ENCODE measurements at places on chromosomes 16 and 17.
A peak's percentile ranks its signal among the peaks of the same experiment; 100 is the strongest.

- DNase-seq: no peak
Observed at GRCh38 chr17:81287741-81288430, 7.2 kb downstream of the SLC38A10 start.

DNA sequence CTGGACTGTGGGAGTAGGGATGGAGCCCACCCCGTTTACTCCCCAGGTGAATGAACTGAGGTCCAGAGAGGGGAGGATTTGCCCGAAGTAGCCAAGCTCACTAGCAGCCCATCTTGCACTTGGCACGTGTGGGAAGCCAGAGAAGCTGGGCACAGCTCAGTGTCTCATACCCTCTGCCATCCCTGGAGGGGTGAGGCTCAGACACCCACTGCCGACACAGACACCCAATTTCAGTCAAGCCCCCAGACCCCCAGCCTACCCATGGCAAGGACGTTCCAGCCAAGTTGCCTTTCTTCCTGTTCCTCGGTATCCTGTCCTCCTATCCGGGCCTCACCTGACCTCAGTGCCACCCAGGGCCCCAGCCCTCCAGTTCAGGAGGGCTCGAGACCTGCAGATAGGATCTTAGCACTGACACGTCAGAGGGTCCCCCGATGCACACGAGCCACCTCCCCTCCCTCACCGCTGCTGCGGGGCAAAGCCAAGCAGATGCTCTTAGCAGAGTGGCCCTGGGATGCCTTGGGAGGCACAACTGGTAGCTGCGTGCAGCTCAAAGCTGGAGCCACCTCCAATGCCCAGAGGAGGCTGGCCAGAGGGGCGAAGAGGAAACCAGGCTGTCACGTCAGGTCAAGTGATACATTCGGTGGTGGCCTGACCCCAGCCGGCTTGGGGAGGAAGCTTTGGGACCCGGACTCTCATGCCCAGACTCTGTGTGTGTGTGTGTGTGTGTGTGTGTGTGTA, 90.4 kb upstream of the TNRC6C start:
- no peak for DNase-seq

GRCh38 chr17:1629504-1630310, 1.1 kb upstream of the SLC43A2 start:
- peak; percentile 59 for DNase-seq

- no peak for DNase-seq
Observed at GRCh38 chr16:23504453-23505179, 5.7 kb downstream of the GGA2 start.

DNA sequence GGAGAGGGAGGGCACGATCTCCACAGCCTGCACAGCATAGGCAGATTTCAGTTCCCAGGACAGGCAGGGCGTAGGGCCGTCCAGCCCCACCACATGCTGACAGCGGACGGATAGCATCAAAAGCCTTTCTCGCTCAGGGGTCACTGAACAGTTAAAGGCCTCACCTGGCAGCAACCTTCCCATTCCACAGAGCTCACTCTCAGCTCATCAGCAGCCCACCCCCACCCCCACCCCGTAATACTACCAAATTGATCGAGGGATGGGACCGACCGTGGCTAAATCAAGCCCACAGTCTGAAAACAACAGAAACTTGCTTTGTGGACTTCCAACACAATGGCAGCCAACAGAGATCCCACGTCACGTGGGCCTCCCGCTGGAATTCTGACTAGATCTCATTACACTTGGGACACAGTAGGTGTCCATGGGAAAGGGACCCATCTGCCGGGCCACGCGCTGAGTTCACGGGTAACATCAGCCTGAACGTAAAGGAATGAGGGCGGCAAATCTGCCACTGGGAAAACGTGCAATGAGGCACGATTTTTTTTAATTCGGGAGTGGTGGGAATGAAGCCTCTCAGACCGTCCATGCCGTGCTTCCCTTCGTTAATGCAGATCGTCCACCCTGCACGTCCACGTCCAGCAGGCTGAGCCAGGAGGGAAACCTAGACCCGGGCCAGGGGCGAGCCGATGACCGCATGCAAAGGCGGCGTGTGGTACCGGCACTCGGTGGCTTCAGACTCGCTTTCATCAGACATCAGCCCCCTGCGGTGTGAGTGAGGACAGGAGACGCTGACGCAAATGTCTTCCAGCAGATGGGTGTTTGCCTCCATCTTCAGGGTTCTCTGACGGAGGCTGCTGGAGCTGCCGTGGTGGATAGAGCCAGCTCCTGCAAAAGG, 92.1 kb downstream of the TBC1D16 start:
- DNase-seq: no peak

GRCh38 chr16:17321824-17322223, 148.9 kb downstream of the XYLT1 start:
- no peak for DNase-seq

DNA sequence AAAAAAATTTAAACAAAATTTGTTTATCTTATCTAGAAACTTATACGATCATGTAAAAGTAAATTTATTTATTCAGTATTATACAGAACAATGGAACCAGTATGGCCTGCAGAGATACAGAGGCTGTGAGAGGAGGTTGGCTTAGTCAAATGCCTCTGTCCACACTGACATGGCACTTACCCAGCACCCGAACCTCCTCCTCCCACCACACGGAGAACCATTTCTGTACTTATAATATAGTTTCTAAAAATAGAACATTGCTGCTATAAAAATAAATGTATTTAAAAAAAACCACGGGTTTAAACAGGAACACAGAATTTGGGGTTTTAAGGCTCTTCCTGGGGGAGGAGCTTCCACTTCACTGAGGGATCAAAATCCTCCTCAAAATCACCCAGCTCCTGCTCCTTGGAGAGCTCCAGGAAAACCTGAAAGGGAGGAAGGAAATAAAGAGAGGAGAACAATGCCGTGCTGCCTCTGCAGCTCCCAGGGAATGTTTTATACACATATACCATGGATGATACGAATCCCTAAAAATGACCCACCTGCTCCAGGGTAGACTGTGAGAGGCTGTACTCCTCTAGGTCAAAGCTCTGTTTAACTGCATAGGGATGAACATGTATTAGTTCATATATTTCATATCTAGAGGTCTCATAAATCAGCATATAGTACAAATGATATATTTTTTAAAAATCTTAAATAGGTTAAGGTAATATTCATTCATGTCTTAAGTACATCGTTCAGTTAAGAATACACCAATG, 87.3 kb downstream of the ABCA8 start:
- no peak for DNase-seq

- no peak for DNase-seq
Observed at GRCh38 chr16:69703638-69704037, 22.7 kb downstream of the NQO1 start.

GRCh38 chr16:81006211-81006812, 373 bp downstream of the CMC2 start:
- DNase-seq: peak; percentile 59

- no peak for DNase-seq
Observed at GRCh38 chr17:48052956-48053757, 5.0 kb downstream of the NFE2L1 start.

DNA sequence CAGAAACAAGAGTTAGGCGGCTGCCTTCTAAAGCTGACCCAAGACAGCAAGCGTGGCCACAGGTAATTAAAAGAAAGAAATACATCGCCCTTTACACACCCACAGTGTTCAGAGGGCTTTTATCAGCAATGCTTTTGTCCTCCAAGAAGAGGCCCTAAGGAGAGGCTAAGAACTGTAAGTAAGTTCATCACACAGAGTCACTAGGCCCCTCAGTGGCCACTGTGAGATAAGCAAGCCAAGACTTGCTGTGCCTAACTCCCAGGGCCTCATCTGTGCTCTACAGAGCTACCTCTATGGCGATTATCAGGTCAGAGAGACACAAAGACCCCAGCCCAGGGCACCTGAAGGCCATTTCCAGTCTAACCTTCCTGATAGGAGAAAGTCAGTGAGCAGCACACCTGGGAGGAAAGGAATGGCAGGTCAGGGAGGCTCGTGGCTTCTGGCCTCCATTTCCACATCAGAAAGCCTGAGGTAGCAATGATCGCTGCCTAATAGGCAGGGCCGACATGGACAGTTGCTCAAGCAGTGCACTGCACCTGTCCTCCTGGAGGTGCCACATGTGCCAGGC, 545.2 kb upstream of the CDH11 start:
- DNase-seq: no peak

GRCh38 chr16:71216714-71217113, 13.8 kb downstream of the HYDIN start:
- no peak for DNase-seq

DNA sequence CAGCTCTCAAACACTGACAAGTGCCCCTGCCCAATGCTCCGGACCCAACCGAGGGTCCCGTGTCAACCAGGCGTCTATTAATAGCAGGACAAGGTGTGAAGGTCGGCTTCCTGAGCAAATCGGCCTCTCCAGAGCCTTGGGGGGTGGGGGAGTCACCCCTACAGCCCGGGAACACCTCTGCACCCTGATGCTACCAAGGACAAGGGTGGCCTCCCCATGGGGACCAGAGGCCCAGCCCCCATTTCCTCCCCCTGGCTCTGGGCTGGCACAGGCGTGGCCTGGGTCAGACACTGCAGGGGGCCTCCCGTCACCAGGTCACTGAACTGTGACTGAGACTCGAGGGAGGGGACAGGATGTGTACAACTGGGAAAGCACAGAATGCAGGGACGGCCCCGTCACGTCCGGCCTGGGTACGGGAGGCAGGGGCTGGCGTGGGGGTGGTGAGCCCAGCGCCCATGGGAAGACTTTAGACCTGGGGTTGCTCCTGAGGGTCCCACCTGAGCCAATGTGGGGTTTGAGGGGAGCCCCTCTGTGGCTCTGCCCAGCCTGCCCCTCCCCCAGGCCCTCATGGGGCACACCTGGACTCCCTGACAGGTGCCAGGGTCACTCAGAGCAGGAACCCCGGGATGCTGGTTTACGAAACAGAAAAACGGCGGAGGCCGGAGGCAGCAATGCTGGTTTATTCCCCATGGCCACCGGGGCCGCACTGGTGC, 579 bp upstream of the CYBA start:
- peak; percentile 70 for DNase-seq

- DNase-seq: no peak
Observed at GRCh38 chr17:79669861-79670260, 59.0 kb upstream of the RBFOX3 start.

DNA sequence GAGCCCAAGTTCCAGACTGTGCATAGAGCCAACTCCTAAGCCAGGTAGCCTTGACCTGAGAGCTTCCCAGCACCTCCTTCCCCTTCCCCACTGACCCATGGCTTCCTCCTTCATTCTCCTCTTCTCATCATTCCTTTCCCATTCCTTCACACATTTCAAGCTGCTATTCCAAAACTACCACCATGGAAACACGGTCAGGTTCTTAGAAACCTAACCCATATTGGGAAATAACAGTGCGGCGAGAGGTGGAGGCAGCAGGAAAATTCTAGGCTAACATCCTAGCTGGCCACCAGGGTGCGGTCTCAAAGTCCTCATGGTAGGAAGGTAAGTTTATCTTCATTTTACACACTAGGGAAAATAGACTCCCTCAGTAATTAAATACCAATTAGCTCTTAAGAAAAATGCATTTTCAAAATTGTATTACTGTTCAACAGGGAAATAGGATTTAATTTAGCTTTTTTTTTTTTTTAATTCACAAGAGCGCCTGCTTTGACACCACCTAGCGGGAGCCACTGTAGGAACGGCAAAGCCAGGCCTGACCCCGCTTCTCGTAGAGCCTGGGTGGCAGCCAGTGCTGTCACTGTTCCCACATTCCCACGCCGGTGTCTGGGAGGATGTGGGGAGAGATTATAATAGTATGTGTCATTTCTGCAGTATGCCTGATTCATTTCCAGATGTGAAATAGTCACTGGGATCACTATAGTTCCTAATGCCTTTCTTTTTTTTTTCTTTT, 14.0 kb upstream of the SPHK1 start:
- DNase-seq: no peak

GRCh38 chr16:70534971-70535370, 11.4 kb downstream of the SF3B3 start:
- DNase-seq: no peak

- no peak for DNase-seq
Observed at GRCh38 chr17:58575511-58575910, 61.1 kb upstream of the MTMR4 start.

GRCh38 chr16:48064971-48065370, 90.8 kb downstream of the ABCC12 start:
- DNase-seq: no peak

DNA sequence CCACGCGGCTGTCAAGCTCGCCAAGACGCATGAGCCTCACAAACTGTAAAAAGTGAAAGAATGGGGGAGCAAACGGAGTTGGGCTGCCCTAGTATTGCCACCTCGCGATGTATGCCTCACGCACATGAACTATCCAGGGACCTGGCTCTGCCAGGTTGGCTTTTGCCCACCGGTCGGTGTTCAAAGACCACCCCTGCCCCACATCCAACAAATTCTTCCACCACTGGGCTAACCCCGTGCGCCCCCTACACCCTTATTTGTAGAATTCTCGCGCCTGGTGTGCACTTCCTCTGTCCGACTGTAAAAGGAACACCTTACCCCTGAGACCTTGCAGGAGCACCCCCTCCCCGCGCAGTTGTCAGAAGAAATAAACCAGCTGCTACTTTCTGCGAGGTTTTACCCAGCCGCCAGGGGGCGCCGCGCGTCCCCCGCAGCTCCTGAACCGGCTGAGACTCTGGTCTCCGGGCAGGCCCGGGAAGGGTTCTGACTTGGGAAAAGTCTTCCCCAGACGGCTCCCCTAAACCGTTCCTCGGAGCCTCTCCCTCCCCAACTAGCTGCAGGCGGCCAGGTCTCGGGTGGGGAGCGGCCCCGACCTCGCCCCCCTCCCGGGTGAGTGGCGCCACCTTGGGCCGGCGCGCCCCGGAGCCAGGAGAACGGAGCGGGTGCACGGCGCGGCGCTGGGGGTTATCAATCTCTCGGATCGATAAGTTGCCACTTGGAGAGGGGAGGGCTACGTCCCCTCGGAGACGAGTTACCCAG, 1.7 kb upstream of the ZNF423 start:
- peak; percentile 14 for DNase-seq

- no peak for DNase-seq
Observed at GRCh38 chr17:10702574-10702973, 5.2 kb downstream of the ADPRM start.

- no peak for DNase-seq
Observed at GRCh38 chr16:3119701-3120408, 7.5 kb downstream of the ZNF205 start.

DNA sequence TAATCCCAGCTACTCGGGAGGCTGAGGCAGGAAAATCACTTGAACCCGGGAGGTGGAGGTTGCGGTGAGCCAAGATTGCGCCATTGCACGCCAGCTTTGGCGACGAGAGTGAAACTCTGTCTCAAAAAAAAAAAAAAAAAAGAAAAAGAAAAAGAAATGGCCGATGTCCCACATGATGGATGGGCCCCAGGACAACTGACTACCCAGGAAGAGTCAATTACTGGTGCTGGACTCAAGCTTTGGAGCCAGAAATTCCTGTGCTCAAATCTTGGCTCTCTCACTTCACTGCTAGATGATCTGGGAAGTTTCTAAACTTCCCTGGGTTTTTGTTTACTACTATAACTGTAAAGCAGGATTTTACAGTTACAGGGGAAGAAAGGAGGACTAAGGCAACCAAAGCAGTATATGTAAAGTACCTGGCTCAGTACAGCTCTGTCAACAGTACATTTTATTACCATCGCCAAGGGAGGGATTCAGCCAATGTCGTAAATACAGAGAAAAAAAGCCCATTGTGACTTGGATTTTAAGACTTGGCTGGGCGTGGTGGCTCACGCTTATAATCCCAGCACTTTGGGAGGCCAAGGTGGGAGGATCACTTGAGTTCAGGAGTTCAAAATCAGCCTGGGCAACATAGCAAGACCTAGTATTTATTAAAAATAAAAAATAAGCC, 11.9 kb downstream of the C16orf86 start:
- DNase-seq: no peak

GRCh38 chr16:75909746-75910145, 183.5 kb upstream of the CPHXL start:
- no peak for DNase-seq
